Activated B cell treated with CpG ODN at 0.5 μM for 24 hours (primary cell): ENCODE measurements at places on chromosomes 5 and 9. TPM values are rescaled to one million over a fixed set of nuclear protein-coding genes. Genes with fewer than 3 reads are reported as not detected.

Gene FIBCD1
- total RNA-seq: not detected in 2 replicates

DNA sequence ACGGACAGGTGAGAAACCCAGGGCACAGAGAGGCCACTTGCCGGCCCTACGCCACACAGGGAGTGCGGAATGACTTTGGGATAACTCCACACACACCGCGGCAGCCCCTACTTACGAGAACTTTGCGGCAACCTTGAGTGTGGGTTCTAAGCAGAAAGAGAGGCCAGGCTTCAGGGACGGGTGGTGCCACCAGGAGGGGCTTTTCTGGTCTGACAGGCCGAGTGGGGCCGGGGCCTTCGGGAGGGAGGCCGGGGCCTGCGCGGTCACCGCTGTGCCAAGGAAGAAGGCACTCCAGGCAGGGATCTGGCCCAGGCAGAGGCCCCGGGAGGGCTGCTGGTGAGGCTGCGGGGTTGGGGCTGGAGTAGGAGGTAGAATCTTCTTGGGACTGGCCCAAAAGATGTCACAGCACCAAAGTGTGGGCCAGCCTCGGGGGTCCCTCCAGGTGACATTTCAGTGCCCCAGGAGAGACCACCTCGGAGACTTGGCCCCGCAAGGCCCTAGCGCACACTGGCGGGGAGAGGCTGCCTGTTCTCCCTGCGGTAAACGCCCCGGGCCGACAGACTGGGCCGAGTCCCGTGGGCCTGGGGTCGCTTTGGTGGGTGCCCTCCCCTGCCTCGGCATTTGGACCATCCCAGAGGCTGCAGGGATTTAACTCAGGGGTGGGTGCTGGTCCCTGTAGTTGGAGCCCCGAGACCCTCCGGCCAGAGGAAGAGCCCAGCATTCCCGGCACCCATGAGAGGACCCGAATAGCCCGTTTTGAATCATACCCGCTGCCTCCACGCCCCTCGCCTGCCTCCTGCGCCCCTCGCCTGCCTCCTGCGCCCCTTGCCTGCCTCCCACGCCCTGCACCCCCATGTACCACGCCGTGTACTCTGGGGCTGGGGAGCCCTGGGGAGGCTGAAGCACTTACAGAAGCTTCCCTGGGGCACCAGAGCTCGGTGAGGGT, 9.0 kb upstream of the RNU6ATAC start:
- no peaks in the 10 kb centered on the region for H3K36me3 ChIP-seq
- H3K4me1 ChIP-seq: peaks cover 17% of the 10 kb centered on the region
- H3K27ac ChIP-seq: no peak overlapping the region

GRCh38 chr5:9774472-9775079, 144.4 kb upstream of the TAS2R1 start:
- H3K27ac ChIP-seq: no peak overlapping the region
- H3K36me3 ChIP-seq: no peaks in the 10 kb centered on the region
- no peaks in the 10 kb centered on the region for H3K27me3 ChIP-seq
- no peaks in the 10 kb centered on the region for H3K4me1 ChIP-seq
- DNase-seq: no peak

GRCh38 chr5:9212605-9213004, 333.3 kb downstream of the SEMA5A start:
- H3K4me3 ChIP-seq: no peak overlapping the region
- no peaks in the 10 kb centered on the region for H3K27me3 ChIP-seq
- H3K36me3 ChIP-seq: no peaks in the 10 kb centered on the region
- no peak overlapping the region for H3K27ac ChIP-seq
- no peaks in the 10 kb centered on the region for H3K4me1 ChIP-seq

- no peaks in the 10 kb centered on the region for H3K27me3 ChIP-seq
- no peaks in the 10 kb centered on the region for H3K4me1 ChIP-seq
- H3K36me3 ChIP-seq: no peaks in the 10 kb centered on the region
- no peak overlapping the region for H3K27ac ChIP-seq
These were observed 374.0 kb downstream of the NFIB start for GRCh38 chr9:13939701-13940490.

DNA sequence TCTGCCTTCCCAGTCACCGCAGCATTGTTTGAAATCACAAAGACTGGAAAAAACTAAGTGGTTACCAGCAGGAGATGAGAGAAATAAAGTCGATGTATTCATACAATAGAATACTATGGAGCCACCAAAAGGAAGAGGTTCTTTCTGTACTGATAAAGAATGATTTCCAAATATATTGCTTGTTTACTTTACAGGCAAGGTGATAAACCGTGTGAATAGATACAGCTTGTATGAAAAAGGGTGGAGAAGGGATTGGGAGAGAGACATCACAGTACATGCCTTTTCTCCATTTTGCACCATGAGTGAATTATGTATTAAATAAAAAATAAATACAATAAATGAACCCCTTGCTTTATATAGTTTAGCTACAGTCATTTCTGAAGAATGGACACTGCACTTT, 91.7 kb downstream of the RFK start:
- H3K4me3 ChIP-seq: no peak overlapping the region
- no peak overlapping the region for H3K27ac ChIP-seq

DNA sequence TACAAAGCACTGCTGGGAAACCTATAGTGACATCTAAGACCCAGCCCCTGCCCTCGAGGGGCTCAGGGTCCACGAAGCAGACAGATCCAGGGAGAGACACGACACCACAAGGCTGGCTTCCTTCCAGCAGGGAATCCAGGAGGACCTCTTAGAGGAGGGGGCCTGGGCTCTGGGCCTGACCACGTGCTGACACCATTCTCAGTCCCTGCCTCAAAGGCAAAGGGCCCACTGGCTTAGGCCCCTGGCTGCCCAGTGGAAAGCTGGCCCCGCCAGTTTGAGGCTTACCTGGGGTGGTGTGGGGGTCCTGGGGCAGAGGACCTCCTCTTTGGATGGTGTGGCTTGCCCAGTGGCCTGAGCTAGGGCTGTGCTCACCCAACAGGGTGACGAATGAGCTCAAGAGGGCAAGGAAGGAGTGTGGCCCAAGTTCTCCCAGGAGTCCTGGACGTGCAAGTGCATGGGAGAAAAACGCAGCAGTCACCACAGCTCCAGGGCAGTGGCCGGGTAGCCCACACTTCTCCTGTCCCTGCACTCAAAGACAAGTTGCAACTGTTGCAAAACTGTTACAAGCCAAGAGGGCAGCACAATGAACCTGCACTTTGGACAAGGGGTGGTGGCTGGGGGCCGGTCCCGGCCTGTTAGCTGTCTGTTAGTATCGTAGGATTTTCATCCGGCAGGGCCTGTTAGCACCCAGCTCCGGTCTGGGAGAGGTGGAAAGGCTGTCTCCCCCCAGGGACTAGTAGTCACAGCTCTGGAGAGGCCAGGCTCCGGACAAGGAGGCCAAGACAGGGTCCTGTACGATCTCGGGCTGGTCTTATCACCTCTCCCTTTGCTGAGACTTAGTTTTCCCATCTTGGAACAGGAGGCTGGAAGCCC, 1.5 kb upstream of the SARDH start:
- peaks cover 11% of the 10 kb centered on the region for H3K27me3 ChIP-seq
- peaks cover 32% of the 10 kb centered on the region for H3K4me1 ChIP-seq
- no peak overlapping the region for H3K4me3 ChIP-seq
- no peak overlapping the region for H3K27ac ChIP-seq
- DNase-seq: no peak

DNA sequence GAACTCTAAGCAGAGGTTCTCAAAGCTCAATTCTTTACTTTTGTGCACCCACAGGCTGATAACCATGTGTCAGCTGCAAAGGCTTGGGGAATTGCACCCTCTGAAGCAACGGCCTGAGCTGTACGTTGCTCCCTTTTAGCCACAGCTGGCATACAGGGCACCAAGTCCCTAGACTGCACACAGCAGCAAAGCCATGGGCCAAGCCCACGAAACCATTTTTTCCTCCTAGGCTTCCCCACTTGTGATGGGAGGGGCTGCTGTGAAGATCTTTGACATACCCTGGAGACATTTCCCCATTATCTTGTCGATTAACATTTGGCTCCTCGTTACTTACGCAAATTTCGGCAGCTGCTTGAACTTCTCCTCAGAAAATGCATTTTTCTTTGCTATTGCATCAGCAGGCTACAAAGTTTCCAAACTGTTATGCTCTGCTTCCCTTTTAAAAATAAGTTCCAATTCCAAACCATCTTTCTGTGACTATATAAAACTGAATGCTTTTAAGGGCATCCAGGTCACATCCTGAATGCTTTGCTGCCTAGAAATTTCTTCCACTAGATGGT, 23.0 kb downstream of the KIAA0825 start:
- no peaks in the 10 kb centered on the region for H3K36me3 ChIP-seq
- no peak overlapping the region for H3K4me3 ChIP-seq
- H3K4me1 ChIP-seq: no peaks in the 10 kb centered on the region
- no peak for DNase-seq
- no peak overlapping the region for H3K27ac ChIP-seq

- no peak overlapping the region for H3K4me3 ChIP-seq
- no peak for DNase-seq
- H3K27ac ChIP-seq: no peak overlapping the region
- H3K27me3 ChIP-seq: peaks cover 2% of the 10 kb centered on the region
- no peaks in the 10 kb centered on the region for H3K4me1 ChIP-seq
- H3K36me3 ChIP-seq: no peaks in the 10 kb centered on the region
These were observed 150.9 kb downstream of the ADGRV1 start for GRCh38 chr5:90709323-90710155.

Gene CCNI2
- total RNA-seq: 0.44 and 1.5 TPM in 2 replicates

DNA sequence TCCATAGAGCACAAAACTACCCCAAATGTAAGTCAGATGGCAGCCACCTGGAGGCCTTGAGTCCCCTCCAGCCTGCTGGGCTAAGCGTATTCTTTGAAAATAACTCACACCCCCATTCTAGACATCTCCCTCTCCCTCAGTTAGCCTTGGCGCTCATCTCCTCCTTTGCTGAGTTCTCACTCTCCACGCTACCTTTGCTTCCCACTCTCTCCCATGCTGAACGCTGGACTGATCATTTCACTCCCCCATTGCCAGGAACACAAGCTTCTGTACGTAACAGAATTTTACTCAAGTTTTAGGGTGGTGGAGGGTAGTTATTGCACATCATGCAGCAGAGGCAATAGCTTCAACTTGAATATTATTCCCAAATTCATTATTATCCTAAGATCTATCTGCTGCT, 47.5 kb upstream of the HRH2 start:
- H3K4me3 ChIP-seq: no peak overlapping the region
- H3K36me3 ChIP-seq: no peaks in the 10 kb centered on the region
- DNase-seq: no peak
- H3K27ac ChIP-seq: no peak overlapping the region
- H3K27me3 ChIP-seq: peaks cover 4% of the 10 kb centered on the region

Gene ACSL6
- 0.05 and 0.20 TPM in 2 replicates for total RNA-seq

Gene TMOD1
- 1.2 and 1.9 TPM in 2 replicates for total RNA-seq

DNA sequence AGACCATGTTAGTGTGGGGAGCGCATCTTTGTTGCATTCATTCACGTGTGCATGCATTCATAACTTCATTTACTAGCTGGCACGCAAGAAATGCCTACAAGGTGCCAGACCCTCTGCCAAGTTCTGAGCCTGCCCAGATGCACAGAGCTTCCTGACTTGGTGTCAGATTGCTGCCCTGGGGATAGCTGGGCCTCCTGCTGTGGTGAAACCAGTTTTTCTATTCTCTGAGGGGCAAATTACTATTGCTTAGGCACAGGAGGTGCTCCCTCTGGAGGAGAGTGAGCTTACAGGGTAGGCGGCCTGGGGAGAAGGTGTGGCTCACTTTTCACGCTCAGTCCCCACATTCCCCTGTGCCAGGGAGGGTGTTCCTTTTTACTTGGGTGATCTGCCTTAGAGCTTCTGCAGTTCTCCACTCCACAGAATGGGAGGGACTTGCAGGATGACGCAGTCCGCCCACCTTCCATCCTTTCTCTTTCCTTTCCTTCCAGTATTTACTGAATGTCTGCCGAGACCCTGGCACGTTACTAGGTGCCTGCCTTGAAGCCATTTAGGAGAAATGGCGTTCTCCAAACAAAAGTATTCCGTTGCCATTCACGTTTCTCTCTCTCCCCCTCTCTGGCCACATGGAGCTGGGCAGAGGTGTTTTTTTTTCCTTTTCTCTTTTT, 27.9 kb upstream of the CTNNA1 start:
- DNase-seq: no peak
- H3K4me1 ChIP-seq: peaks cover 7% of the 10 kb centered on the region
- peaks cover 1% of the 10 kb centered on the region for H3K27me3 ChIP-seq
- H3K4me3 ChIP-seq: no peak overlapping the region
- no peaks in the 10 kb centered on the region for H3K36me3 ChIP-seq

- H3K36me3 ChIP-seq: no peaks in the 10 kb centered on the region
- DNase-seq: no peak
- H3K27ac ChIP-seq: no peak overlapping the region
- no peak overlapping the region for H3K4me3 ChIP-seq
- H3K27me3 ChIP-seq: peaks cover 16% of the 10 kb centered on the region
- H3K4me1 ChIP-seq: no peaks in the 10 kb centered on the region
These were observed 189.3 kb upstream of the MAST4 start for GRCh38 chr5:66406761-66407336.

GRCh38 chr5:83924891-83925290, 204.2 kb upstream of the HAPLN1 start:
- no peaks in the 10 kb centered on the region for H3K4me1 ChIP-seq
- H3K27ac ChIP-seq: no peak overlapping the region
- no peak for DNase-seq
- no peak overlapping the region for H3K4me3 ChIP-seq

- peaks cover 51% of the 10 kb centered on the region for H3K36me3 ChIP-seq
- H3K4me1 ChIP-seq: peaks cover 6% of the 10 kb centered on the region
- H3K4me3 ChIP-seq: no peak overlapping the region
These were observed 10.4 kb downstream of the CCDC127 start for GRCh38 chr5:207599-207998.

Gene FGF1
- not detected in 2 replicates for total RNA-seq

DNA sequence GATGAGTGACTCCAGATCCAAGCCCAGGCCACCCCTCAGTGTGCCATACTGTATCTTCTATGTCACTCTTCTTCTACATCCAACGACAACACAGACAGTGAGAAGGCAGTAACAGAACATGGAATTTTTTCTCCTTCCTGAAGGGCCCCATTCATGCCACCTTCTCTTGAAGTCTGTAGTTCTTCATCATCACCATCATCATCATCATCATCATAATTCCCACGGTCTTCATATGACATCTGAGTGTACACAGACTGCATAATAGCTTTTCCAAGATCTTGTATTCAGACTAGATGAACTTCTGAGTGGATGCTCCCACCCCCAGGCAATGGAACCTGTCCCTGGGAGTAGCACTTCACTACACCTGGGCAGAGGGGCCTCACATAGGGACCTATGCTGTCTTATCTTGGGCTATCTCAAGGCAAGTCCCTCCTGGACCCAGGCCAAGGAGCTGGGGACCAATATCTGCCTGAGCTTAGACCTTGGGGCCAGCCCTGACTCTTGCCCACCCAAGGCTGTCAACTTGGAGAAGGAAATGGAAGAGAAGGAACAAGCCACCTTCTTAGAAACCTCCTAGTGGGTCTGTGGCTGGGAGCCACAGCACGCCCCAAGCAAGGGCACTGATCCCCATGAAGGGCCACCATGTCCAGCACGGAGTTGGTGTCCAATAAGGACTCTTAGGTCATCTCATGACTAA, 159.1 kb downstream of the FSTL4 start:
- no peaks in the 10 kb centered on the region for H3K4me1 ChIP-seq
- DNase-seq: no peak
- peaks cover 9% of the 10 kb centered on the region for H3K27me3 ChIP-seq
- no peak overlapping the region for H3K4me3 ChIP-seq

DNA sequence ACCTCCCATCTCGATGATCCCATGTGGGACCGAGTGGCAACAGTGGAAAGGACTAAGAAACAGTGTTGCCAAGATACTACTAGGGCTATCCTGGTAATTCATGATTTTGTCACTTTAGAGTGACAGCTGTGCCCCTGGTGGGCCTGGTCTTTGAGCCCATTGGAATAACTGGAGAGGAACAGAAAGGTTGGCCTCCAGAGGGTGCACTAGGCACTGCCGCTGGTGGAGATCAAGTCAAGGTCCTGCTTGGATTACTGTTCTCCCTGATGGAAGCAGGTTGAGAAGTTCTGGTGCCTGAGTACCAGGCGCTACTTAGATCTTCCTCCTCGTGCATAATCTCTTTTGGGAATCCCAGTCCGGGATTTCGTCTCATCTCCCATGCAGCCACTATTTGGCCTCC, 129.6 kb downstream of the SEC61B start:
- no peak overlapping the region for H3K27ac ChIP-seq
- DNase-seq: no peak
- no peaks in the 10 kb centered on the region for H3K36me3 ChIP-seq
- no peaks in the 10 kb centered on the region for H3K27me3 ChIP-seq
- no peaks in the 10 kb centered on the region for H3K4me1 ChIP-seq
